NCI-H69 (cell line): ENCODE measurements at places on chromosomes 12 and 14.

- no peak for DNase-seq
These were observed 116.9 kb downstream of the FGD4 start for GRCh38 chr12:32516230-32516629.

- no peak for DNase-seq
These were observed 706.8 kb downstream of the TRHDE start for GRCh38 chr12:72978999-72979398.

- DNase-seq = no peak
These were observed 55.1 kb upstream of the ARID2 start for GRCh38 chr12:45674181-45674977.

DNA sequence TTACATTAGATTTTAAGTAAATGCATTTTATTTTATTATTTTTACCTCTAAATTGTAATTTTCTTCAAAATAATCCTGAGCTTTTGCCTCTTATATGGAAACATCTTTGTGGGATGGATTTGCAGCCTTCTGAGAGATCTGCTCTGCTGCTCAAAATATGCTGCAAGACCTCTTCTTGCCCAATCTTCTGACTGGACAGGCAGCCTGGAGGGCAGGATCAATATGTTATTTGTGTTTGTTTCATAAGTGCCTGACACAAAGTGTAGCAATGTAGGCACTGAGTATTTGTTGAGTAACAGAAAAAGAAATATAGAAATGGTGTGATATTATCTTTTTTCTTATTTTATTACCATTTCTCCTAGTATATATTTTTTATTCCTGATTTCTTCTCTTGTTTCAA lies 1106.9 kb downstream of the TMTC2 start:
- DNase-seq = no peak

DNA sequence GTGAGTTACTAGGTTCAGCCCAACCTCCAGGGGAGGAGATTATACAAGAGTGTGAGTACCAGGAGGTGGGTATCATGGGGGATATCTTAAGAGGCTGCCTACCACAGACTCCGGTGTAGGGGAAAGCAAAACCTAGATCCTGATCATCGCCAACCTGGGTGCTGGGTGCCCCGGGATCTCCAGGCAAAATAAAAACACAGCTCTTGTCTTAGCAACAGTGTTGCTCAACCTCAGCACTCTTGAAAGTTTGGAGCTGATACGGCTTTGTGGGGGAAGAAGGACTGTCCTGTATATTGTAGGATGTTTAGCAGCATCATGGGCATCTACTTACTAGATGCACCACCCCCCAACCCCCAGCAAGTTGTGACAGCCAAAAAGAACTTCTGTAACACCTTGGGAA lies 74.5 kb downstream of the CCDC60 start:
- no peak for DNase-seq

DNA sequence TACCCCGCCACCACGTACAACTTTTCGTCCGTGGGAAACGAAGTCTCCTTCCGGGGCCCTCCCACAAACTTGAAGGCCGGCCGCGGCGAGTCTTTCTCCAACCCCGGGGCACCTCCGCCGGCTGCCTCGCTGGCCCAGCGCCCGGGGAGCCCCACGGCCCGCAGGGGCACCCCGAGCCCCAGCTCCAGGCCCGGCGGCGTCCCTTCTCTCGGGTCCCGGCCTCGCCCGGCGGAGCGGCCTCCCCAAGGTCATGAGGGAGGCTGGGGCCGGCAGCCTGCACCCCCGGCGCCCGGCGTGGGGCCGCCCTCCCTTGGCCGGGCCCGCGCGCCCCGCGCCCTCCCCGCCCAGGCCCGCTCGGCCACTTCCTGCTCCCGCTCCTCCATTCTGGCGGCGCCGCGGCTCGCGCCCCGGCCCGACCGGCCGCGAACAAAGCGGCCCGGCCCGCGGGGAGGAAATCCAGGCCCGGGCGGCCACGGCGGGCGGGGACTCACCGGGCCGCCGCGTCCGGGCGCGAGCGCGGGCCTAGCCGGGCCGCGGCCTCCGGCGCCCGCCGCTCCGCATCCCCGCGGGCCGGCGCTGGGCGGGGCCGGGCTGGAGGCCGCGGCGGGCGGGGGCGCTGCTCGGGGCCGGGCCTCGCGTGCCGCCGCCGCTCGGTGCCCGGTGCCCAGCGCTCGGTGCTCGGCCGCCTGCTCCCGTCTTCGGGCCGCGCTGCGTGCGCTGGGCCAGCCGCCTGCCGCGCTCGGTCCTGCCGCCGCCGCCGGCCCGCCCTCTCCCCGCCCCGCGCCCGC lies at the start of gene AKT1:
TSS of gene AKT1 (minus strand) at position 756 of the 788 bp plus-strand sequence. CDS start 3,105 bp downstream, outside the sequence.
- DNase-seq = peak; percentile 60

DNA sequence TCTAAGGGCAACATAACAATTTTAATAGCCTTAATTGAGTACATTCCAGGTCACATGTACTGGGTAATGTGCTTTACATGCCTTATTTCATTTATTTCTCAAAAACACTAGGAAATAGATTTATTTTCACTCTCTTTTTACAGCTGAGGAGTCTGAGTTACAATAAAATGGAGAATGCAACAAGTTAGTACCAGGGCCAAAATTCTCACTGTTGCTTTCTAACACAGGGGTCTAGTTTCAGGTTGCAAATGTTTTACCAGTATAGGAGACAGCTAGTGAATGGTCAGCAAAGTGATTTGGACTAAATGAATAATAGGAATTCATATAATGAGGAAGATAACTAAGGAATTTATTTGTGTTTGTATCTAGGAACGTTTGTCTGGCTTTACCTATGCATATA lies 137.3 kb downstream of the RASSF9 start:
- peak; percentile 24 for DNase-seq

DNA sequence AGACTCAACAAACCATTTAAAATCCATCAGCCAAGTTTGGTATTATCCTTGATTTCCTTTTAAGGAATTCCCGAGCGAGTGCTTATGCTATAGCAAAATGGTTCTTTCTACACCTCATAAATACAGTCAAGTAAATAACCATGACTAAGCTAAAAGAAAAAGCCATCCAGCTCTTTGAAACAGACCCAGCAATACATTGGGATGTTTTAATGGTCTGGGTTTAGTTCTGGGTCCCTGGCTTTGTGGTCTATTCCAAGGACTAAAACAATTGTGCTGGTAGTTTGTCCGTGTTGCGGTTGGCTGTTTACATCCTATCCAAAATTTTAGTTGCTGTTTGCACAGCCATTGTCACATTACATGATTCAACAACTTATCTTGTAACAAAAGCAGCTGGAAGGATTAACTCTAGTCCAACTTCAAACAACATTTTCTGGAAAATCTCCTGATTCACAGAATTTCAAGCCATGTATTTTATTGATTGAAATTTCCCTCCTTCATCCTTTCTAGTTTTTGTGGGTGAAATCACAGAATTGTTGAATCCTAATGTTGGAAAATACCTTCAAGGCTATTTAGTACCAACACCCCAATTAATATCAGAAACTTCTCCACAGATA lies 19.6 kb downstream of the KLRB1 start:
- DNase-seq = no peak

DNA sequence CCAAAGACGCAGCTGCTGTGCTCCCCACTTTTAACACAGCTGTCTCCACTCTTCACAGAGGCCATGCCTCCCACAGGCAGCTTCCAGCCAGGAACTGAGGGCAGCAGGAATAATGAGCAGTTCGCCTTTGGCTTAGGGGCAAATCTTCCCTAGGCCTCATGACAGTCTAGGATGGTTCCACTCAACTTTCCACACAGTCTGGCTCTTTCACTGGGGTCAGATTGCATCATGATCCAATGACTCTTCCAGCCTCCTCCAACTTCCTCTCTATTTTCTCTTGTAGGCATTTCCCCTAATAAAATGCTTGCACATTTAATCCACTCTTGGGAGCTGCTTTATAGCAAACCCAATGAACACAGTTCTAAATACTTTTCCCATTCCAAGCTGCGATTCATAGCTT lies 271.6 kb upstream of the ATP2B1 start:
- DNase-seq = peak; percentile 12

DNA sequence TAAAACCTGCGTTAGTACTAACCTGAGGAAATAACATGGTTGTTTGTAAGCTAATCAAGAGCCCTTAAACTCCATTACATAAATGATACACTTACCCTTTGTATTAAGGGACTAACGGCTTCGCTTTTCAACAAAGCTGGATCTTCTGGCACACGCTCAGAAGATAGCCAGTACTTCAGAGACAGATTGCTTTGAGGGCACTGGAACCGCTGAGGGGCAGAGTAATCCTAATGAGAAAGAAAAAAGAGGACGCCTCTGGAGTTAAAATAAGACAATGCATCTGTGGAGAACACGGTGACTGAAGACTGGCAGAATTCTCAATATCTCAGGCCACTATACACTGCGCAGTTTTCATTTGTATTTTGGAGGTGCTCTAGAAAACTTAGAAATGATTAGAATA lies 1.5 kb upstream of the KTN1 start:
- peak; percentile 41 for DNase-seq

DNA sequence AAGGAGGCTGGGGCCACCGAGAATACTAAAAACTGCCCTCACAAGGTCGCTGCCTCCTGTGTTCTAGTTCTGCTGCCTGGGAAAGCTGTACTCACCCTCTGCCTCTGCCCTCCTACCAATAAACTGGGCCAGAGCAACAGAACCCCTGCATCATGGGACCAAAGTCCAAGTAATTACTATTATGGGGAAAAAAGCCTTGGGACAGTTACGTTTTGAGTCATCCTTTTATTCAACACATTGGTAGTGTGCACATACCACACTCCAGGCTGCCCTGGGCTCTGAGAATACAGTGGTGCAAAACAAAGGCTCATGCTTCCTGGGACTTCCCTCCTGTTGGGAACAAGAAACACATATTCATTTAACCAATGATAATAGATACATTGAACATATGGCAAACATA lies 49.0 kb downstream of the CACNA1C start:
- no peak for DNase-seq

- no peak for DNase-seq
These were observed 423.0 kb downstream of the FUT8 start for GRCh38 chr14:65835501-65835900.

GRCh38 chr14:36585100-36585499 lies 2.7 kb upstream of the NKX2-8 start:
- no peak for DNase-seq

- DNase-seq = no peak
These were observed 24.1 kb downstream of the AHNAK2 start for GRCh38 chr14:104953896-104954656.

DNA sequence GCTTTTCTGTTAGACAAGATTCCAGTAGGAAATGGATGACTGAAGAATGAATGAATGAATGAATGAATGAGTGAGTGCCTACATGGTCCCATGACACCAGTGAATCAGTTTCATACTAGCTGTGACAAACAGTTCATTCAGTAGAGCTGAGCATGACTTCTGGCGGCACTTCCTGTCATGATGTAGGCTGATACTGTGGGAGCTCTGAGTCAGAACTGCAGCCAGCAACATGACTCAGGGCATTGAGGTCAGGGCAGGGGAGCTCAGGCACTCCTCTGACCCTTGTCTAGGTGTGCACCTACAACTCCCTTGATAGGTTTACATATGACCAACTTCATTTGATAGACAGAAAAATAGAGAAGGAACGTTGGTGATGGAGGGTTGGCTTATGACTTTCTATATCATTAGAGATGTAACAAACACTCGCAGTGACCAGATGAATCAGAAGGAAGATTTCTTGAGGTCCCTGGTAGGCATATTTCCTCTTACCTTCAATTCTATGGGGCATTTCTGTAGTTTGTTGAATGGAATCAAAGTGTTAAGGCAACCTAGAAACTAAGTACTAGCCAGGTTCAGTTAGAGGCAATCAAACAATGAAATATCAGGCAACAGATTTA lies 139.3 kb upstream of the ARHGAP5 start:
- DNase-seq = peak; percentile 43

- no peak for DNase-seq
These were observed 407.2 kb downstream of the FSCB start for GRCh38 chr14:44099743-44100488.

DNA sequence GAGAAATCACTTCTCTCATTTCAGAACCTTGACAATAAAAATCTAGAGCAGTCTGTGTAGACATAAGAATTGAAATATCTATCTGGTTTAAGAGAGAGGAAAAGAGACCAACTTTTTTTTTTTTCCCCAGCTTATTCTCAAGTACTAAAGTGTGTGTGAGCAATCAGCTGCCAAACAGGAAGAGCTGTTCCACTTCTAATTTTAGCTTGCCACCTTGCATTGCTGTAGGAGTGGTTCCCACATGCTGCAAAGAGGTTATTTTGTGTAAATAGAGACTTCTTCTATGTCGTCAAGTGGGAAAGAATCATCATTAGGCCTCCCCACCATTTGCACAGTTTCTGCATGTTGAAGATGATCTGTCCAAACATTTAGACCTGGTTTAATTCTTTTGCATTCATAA lies 142.6 kb downstream of the NPAS3 start:
- DNase-seq = no peak

DNA sequence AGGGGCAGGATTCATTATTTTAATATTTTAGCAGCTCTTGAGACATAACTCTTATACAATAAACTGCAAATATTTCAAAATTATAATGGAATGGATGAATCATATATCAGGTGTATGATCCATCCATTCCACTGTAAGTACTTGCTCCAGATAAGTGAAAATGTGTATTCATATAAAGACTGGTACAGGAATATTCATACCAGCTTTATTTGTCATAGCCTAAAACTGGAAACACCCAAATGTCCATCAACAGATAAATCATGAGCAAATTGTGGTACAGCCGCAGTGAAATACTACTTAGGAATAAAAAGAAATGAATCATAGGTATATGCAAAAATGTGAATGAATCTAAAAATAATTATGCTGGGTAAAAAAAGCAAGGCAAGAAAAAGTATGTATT lies 263.6 kb upstream of the SYT10 start:
- DNase-seq = no peak

GRCh38 chr12:118544569-118544968 lies 168.2 kb downstream of the SUDS3 start:
- no peak for DNase-seq

- no peak for DNase-seq
These were observed 368.2 kb downstream of the NAV3 start for GRCh38 chr12:78198896-78199295.

- peak; percentile 73 for DNase-seq
These were observed at the start of gene NGB for GRCh38 chr14:77271113-77271710. NGB (minus strand) TSS chr14:77271206; CDS start chr14:77270937, 269 bp downstream.

- no peak for DNase-seq
These were observed at the start of gene MAP1LC3B2 for GRCh38 chr12:116559162-116559935. MAP1LC3B2 (plus strand) TSS chr12:116559381; CDS start chr12:116575943, 16,562 bp downstream.

DNA sequence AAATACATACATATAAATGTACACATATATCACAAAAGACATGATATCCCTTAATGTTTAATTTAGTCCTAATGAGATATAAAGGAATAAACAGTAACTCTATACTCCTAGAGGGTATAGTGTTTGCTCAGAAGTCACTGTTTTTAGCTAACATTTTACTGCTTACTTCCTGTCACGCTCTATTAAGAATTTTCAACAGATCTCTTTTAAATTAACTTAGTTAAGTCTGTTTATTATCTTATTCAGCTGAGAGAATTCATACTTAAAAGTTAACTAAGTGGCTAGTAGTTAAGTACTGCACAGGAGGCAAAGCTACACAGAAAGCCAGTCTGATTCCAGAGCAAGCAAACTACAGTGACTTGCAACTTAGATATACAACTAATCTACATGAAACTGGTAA lies 39.9 kb downstream of the GXYLT1 start:
- DNase-seq = peak; percentile 32

DNA sequence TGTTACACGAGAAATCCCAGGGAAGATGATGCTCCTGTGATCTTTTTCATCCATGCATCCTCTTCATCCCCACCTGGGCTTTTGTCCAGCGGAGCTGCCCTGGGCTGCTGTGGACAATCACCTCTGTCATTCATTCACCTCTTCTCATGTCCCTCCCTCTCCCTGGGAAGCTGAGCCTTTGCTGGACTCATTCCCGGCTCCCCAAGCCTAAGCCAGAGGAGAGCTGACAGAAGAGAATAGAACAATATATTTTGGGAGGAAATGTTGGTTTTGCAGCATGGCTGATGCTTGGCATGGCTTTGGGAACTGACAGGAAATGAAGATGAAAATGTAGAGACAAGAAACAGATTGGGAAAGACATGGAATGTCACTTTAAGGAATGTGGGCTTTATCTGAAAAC lies 177.4 kb downstream of the DICER1 start:
- no peak for DNase-seq
